ENCODE measurements at places on chromosomes 11 and 22.

GRCh38 chr11:82714346-82715174, 19.1 kb downstream of the FAM181B start:
- DNase-seq, result no peak

DNA sequence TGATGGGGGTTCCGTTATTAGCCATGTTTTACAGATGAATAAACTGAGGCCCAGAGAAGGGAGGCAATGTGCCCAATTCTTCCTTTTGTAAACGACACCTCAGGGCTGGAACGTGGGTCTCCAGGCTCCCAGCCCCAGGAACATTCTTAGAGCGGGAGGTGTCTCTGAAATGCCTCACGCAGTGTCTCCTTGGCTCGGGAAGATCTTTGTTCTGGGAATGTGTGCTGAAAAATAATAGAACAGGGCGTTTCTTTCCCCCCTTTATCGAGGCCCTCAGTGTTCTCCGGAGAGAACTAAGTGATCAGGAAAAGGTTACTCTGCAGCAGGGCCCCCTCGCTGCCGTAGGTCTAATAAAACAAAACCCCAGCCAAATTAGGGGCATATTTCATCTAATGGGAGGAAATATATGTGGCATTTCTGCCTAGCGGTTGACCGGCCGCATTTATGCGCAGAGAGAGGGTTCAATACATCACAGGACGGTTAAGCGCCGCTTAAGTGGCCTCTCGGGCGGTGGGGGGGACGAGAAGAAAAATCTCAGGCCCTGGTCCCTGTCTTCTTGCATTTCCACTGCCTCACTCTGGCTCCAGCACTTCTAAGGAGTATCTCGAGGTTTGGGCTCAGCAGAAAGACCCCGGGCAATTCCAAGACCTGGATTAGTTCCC, 564.3 kb downstream of the MN1 start:
- DNase-seq, result no peak

GRCh38 chr11:39732001-39732400, 1727.5 kb downstream of the LRRC4C start:
- no peak for DNase-seq

- DNase-seq, result no peak
Measured at GRCh38 chr11:112024178-112024772, 933 bp upstream of the DLAT start.

DNA sequence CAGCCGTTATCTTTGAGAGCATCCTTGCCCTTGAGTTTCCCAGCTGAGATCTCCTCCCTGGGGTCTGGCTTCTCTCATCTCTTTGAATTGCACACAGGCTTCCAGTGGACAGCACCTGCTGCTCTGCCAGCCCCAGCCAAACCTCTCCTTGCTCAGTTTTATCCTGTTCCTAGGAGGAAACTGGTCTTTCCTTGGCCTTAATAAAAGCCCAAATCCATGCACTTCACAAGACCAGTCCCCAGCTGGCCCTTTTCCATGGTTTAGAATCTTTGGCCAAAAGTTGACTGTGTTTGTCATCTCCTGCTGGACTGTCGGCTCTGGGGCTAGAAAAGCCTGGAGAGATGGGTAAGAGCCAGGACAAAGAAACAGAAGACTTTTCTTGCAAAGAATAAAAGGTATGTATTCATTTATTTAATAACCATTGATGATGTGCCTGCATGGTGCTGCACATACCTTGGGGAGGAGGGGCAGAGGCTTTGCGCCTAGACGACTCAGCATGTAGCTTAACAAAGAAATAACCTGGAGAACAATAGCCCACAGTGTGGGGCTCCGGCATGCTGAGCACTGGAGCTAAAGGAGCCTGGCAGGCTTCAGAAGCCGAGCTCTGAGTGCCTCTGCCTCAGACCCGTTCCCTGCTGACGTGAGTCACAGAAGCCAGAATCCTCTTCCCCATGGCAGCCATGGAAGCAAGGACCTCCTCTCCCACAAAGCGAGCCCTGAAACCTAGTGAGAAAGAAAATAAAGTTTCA, 319.3 kb upstream of the B3GAT1 start:
- DNase-seq, result no peak

DNA sequence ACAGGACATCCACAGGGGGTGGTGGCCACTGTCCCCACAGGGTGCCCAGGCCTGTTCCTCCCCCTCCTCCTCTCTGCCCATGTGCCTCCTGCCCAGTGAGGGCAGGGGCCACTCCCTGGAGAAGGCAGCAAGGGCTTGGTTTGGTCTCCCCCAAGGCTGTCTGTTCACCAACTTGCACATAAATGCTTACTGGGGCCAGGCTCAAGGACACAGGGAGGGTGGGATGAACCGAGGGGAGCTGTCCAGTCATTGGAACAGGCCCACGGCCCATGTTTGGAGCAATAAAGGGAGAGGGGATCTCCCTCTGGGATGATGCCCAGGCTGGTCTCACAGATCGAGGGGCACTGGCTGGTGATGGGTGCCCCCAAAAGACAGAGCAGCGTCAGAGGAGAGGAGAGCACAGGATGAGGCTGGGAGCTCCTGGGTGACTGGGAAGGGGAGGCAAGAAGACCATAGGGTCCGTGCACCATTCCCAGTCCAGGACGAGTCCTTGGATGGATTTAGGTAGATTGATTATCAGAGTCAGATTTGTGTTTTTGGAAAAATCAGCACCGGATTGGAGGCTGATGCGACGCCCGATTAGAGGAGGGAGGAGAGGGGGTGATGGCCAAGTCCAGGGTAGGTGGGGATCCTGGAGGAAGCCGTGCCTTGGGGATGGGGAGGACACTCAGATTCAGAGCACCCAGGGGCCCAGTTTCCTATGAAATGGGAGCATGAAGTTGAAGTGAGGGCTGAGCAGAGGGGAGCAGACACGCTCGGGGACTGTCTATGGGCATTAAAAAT, 1.1 kb downstream of the IGLL5 start:
- no peak for DNase-seq

DNA sequence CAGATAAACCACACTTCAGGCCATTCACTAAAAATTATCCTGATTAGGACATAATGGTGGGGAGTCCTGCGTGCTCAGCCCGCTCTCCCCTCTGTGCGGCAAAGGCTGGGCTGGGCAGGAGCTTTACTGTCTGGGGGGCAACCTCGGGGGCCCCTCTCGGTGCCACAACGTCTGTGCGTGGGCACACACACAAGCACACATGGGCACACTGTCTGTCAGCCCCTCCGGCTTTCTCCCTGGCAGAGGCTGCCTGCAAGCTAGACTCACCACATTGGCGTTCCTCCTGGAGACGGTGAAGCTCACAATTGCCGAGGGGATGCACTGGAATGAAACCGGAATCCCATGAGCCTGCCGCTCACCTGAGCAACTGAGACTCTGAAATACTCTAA, 5.2 kb downstream of the MLC1 start:
- no peak for DNase-seq

- no peak for DNase-seq
Measured at GRCh38 chr22:39955675-39956074, 4.5 kb upstream of the TMA7B start.

DNA sequence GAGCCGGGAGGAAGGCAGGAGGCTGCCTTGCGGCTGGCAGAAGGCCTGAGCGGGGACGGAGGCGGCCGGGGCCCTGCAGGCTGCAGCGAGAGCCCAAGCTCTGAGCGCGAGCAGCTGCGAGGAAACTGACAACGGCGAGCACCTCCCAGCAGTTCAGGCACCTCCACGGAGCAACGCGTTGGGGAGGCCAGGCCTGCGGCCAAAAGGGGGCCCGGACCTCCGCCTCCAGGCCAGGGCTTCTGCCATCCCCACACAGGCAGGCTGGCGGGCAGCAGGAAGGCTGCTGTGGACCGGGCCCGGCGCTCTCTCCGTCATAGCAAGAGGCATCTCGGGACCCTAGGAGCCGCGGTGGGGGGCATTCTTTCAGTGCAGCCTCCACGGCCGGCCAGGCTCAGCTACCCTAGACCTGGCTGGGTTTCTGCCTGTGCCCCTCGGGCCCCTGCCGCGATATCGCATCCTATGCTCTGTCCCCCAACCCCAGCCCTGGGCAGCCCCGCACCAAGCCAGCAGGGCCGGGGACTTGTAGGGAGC, 22.9 kb upstream of the SLC22A12 start:
- DNase-seq, result no peak

- DNase-seq, result no peak
Measured at GRCh38 chr22:19483481-19484244, 3.9 kb downstream of the CDC45 start.

GRCh38 chr11:12287374-12288211, 89.8 kb upstream of the PARVA start:
- no peak for DNase-seq

DNA sequence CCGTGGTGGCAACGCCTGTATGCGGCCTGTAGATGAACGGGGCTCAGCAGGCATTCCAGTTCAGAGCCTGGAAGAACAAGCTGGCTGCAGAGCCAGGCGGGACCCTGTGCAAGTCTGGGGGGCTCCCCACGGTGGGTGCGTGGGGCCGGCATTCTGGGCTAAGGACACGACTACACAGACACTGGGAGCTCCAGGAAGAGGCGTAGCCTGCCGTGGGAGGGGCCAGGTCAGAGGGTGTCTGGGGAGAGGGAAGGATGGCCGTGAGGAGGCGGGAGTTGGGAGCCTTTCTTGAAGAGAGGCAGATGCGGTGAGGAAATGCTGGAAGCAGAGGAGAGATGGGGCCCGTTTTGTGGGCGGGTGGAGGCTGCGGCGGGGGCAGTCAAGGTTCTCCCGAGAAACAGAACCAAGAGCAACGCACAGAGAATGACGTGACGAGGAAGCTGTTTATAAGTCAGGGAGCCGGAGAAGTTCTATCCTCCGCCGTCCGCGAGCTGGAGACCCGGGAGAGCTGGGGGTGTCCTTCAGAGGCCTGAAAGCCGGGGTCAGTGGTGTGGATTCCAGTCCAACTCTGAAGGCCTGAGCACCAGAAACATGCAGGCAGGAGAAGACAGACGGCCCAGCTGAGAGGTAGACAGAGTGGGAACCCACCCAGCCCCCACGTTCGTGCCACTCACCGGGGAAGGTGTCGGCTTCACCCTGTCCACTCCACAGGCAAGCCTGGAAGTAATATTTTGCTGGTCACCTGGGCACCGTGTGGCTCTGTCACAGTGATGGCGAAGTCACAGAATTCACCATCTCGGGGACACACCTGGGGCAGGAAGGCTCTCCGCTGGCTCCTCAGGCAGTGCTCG, 529.6 kb downstream of the BRD1 start:
- DNase-seq, result no peak

DNA sequence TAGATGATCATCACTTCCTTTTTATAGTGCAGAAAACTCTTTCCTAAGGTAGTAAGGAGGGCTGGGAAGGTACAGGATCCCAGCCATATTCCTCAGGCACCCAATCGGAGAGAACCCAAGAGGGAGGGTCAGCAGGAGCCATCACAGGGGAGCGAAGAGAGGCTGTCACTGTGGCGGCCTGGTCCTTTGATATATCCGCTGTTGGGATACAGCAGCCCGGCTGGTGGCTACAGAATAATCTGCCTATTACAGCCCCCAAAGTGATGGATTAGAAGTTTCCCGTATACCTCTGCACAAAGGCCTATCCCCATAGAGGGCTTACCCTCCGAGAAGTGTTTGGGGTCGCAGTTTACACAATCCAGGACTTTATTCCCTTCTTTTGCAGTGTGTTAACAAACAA, 48.5 kb downstream of the OR4D9 start:
- DNase-seq, result no peak

DNA sequence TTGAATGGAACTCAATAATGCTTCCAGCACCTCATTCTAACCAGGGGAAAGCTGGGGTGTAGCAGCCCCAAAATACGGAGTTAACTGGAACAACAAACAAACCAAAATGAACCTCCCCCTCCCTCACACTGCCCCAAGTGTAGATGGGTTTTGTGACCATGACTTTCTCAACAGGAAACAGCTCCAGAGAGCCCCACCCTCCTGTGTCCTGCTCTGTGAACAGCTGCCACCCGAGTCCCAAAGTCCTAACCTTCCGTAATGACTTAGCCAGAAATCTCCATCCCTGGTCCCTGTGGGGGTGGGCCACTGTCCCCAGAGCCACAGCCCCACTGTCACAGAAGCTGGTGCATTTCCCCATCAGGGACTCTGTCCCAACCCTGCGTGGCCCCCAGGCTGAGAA, 155.4 kb downstream of the CRYBB2 start:
- DNase-seq, result no peak

DNA sequence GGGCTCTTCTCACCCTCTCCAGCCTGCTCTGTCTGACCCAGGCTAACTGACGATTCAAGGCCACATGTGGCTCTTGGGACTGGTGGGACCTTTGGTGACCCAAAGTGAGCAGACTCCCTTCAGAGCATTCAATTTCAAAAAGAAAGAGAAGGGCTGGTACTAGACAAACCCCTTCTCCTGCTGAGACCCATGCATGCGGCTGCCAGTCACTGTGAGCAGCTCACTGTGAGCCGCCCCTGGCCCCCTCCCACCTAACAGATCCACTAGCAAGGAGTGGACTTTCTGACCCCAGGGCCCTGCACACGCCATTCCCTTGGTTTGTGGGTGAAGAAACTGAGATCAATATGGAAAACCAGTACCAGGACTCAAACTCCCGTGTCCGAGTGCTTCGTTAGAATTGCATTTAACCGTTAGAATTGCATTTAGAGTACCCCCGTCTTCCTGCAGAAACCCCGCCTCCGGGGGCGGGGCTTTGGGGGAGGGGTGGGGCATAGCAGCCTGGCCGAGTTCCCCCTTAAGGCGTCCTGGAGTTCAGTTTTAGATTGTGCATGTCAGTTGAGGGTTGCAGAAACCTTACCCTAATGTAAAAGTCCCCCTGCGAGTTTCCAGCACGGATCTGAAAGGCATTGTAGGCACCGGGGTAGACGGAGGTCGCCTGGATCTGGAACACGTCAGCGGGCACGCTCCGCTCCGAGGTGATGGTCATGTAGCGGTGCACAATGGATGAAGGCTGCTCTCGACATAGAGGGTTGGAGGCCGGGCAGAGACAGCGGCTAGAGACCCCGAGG, 5.1 kb downstream of the EFEMP2 start:
- no peak for DNase-seq

Data from stimulated activated CD4-positive, alpha-beta T cell treated with anti-CD3 and anti-CD28 coated beads, Interleukin-1b, Interleukin-23, amount 100 ng/mL, for 24 hours (primary cell).